ENCODE measurements at places on chromosomes 12 and 14.
A peak's percentile ranks its signal among the peaks of the same experiment; 100 is the strongest.

DNA sequence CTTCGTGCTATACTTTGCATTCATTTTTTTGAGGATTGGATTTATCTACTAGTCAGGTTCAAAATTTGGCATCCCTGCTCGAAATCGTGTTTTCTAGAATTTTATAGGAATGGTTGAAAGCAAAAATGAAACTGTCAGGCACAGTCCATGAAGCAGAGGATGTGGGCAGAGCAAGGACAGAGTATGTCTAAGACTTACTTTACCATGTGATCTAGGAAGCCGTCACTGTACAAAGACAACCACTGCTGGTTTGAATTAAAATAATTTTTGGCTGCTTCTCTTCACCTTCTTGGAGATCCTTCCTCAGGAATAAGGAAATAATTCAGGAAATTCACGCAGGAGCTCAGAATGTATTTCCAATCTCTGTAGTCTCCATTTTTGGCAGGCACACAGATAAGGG lies 31.6 kb upstream of the SGPP1 start:
- peak; percentile 31 for DNase-seq

DNA sequence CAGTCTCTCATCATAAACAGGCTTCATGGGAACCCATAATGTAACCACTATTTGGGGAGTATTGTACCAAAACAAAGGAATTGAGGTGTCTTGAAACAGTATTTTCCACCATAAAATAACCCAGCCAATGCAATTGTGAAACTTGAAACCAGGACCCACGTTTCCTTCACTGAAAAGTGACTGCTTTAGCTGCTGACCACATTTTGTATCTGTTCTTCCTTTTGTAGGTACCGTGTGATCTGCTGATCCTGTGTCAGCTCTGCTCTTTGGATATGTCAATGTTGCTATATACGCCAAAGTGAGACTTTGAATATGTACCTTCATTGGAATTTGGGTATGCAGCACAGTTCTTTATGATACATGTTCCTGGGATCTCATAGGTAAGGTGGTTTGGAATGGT lies 95.1 kb upstream of the CNTN1 start:
- DNase-seq: no peak

DNA sequence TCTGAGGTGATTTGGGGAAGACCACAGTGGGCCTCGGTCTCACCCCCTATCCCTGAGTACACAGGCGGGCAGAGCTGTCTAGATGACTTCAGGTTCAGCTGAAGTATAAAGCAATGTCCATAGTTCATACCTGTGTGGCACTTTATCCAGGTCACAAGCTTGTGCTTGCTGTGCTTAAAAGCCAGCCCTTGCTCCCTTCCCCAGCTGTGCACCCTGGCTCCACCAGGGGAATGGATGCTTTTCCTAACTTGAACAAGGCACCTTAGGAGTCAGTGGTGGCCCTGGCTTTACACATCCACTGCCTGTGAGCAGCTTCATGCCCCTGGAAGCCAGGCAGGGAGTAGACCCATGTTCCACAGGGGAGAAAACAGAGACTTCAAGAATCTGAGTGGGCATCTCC lies 5.5 kb downstream of the CARMIL3 start:
- no peak for DNase-seq

- DNase-seq: peak; percentile 15
These were observed 440 bp upstream of the ISM2 start for GRCh38 chr14:77498984-77499527.

- no peak for DNase-seq
These were observed 24.5 kb downstream of the GPRC5D start for GRCh38 chr12:12927211-12928079.

GRCh38 chr14:29803045-29803444 lies 124.6 kb downstream of the PRKD1 start:
- DNase-seq: no peak

DNA sequence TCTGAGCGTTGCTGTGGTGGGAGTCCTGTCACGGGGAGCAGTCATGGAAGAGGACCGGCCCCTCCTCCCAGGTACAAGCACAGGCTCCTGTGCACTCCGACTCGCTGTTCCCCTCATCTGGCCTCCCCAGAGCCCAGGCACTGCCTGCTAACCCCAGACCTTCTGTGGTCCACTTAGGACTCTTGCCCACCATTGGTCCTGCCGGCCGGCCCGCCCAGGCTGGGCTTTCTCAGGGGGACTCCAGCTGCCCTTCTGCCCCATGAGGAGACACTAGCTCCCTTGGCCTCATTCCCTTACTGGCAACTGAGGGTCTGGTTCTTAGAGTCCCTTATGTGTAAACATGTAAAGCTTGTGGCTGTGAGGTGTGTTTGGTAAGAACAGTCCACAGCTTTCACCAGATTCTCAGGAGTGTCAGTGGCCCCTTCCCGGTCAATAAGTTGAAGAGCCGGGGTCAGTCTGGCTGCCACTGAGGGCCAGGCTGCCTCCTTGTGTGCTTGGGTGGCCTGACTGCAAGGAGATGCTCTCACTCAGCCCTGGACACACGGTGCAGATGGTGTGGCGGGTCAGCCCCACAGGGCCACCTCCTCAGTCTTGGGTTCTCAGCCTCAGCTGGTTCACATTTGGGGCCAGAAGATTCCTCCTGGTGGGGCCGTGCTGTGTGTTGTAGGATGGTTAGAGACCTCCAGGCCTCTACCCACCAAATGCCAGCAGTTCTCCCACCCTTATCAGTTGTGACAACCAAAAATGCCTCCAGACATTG lies 43.6 kb downstream of the DDX51 start:
- DNase-seq: no peak

All from EL (cell line).